ENCODE measurements at places on chromosomes 4 and X.

- DNase-seq, result no peak
These were observed 14.9 kb downstream of the SNX12 start for GRCh38 chrX:71053217-71053621.

GRCh38 chr4:171024720-171025303 lies 788.4 kb upstream of the GALNTL6 start:
- no peak for DNase-seq

DNA sequence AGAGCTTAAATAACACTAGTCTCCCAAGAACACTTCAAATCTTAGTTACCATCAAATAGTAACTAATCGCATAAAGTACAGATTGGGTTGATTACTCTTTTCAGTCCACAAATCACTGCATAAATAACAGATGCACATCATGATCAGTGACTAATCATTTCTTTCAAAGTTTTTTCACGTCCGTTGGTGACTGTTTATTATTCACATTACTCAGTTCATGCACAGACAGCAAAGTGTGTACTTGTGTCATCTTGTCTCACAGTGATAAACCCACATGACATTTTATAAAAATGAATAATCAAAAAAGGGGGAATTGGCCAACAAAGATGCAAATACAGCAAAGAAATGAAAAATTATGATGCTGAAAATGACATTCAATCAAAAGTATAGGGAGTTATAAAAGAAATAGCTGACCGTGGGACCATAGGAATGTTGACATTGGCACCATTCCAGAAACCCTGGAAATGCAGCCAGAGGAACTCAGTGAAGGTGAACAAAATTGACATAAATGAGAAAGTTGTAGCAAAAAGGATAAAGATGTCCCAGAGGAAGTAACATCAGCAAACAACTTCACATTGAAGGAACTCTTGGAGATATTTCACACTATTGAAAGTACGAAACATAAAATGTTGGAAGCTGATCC lies 161.5 kb downstream of the SOX3 start:
- DNase-seq, result no peak

- DNase-seq, result no peak
These were observed 4.9 kb downstream of the CFAP99 start for GRCh38 chr4:2423695-2424094.

DNA sequence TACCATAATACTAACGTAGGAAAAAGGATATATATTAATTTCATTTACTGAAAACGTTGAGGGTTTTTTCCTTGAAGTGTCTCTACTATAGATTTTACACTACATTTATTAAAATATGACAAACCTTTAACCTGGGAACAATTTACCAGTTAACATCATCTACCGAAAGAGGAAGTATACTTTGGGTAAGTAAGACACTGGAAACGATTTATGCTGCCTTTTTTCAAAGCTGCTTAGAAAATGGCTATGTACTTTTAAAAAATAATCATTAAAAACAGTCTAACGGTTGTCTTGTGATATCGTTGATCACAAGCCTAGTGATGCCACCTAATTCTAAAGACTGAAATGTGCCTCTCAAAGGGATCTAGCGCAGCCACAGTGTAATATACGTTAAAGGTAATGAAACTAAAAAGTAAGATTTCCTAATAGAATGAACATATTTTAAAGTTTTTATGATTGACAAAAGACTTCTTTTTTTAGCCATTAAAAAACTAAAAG lies 50.4 kb downstream of the STX18 start:
- no peak for DNase-seq

- no peak for DNase-seq
These were observed 1434.6 kb downstream of the C4orf33 start for GRCh38 chr4:130530505-130530904.

DNA sequence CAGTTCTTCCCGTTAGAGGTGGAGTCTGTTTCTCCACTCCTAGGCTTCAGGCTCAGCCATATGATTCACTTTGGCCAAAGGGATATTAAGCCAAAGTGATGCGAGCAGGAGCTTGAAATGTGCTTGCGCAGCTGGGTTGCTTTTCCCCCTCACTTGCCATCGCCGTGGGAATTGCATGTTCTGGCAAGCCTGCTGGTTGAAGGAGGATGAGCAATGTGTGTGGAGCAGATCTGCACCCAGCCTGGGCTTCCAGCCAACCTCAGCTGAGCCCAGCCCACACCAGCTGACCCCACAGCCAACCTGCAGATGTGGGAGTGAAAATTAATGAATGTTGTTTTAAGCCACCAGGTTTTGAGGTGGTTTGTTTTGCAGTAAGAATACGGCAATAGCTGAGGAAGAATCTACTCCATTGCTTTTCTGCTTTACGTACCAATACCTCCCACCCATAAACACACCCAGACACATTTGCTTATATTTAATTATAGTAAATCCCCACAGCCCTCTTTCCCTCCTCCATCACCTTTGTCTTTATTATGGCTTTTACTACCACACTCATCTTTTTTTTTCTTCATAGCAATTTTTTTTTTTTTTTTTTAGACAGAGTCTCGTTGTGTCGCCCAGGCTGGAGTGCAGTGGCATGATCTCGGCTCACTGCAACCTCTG lies 132.8 kb upstream of the FUNDC1 start:
- peak; percentile 36 for DNase-seq

DNA sequence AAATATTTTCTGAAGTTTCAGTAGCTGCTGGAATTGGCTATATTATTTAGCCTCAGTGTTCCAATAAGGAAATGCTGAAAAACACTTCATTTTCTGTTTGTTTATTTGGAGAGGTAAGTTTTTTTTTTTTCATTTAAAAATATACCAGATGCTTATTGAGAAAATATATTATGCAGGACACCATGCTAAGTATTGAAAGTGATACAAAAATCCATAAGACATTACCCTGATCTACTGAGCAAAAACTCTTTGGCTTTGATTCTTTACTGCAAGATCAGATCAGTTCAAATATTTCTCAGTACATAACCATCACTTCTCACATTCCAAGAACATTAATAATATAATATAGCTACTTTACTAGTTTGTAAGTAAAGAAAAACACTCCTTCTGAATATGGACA lies 123.4 kb upstream of the PACRGL start:
- no peak for DNase-seq

GRCh38 chr4:4787421-4787820 lies 72.0 kb upstream of the MSX1 start:
- no peak for DNase-seq

GRCh38 chr4:95749204-95749603 lies 90.7 kb upstream of the PDHA2 start:
- no peak for DNase-seq

GRCh38 chr4:53497487-53498244 lies 93.6 kb downstream of the LNX1 start:
- DNase-seq, result no peak
